ENCODE measurements at places on chromosomes 12 and 14.

- DNase-seq: no peak
Measured at GRCh38 chr12:68497702-68498101, 113.0 kb upstream of the RAP1B start.

DNA sequence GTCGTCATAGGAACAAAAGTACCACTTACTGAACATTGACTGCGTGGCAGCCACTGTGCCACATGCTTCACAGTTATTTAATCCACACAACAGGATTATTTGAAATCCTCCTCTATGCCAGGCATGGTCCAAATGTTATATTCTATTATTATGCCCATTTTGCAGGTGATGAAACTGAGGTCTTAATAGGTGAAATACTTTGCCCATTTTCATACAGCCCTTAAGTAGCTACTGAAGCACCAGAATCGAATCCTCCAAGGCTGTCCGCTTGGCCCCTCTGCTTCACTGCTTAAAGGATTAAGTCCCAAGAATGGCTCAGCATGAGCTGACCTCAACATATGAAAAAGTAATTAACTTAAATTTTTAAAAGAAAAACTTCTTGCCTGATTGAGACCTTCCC, 212.8 kb downstream of the EGLN3 start:
- no peak for DNase-seq

GRCh38 chr14:105793836-105794235, 267.5 kb downstream of the TMEM121 start:
- no peak for DNase-seq

GRCh38 chr12:130547480-130548155, 168.5 kb downstream of the RIMBP2 start:
- DNase-seq: no peak

DNA sequence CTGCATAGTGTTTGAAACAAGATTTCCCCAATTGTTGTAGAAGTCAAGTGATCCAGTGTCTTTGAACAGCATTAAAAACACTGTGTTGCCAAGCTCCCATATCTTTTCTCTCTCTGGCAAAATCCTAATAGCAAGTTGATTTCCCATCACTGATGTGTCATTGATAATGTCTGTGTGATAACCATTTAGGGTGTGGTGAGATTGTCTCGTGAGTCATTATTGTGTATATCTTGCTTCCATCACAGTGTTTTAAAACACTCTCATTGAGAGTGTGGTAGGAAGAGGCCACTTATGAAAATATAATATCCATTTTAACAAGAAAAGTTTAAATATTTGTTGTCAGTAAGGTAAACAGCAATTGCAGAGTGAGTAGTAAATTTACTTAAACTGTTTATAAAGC, 74.7 kb downstream of the PRORP start:
- DNase-seq: no peak

DNA sequence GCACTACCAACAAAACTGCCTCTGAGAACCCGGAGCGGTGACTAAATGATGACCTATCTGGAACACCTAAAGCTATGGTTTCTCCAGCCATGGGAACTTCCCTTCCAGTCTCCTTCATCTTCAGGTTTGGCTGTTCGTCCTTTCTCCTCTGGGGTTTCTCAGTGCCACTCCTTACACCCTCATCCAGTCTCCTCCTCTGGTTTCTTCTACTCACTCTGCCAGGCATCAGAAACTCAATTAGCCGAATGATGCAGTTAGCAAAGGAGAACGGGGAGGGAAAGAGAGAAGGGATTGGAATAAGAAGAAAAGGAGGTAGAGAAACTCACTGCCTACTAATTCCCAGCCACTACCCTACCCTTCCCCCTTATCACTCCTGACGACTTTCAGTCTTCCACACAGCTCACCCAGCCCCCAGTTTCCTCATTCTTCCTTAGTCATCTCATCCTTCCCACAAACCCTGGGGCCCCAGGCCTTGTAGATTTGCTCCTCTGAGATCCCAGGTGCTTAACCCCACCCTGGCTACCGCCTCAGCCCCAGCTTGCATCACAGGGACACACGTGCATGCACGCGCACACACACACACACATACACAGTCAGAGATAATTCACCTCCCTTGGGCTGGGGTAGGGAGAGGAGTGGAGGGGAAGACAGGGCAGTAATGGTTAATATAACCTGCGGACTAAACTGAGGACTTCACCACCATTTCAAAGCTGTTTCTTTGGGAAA, 13.0 kb downstream of the FGD6 start:
- no peak for DNase-seq

DNA sequence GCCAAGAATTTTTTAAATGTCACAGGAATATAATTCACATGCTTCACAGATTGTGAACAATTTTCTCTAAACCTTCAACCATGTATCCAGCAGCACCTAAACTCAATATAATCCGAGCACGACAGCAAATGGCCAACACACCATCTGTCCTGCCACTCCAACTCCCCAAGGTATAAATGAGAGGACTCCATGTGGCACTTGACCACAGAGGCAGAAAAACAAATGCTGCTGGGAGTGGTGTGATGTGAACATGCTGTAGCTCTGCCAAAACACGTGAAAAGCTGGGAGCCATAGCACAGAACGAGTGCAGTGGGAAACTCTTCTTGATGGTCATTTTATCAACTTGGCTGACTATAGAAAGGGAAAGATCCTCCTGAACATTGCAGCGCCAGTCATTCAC, 70.9 kb downstream of the LLPH start:
- no peak for DNase-seq

DNA sequence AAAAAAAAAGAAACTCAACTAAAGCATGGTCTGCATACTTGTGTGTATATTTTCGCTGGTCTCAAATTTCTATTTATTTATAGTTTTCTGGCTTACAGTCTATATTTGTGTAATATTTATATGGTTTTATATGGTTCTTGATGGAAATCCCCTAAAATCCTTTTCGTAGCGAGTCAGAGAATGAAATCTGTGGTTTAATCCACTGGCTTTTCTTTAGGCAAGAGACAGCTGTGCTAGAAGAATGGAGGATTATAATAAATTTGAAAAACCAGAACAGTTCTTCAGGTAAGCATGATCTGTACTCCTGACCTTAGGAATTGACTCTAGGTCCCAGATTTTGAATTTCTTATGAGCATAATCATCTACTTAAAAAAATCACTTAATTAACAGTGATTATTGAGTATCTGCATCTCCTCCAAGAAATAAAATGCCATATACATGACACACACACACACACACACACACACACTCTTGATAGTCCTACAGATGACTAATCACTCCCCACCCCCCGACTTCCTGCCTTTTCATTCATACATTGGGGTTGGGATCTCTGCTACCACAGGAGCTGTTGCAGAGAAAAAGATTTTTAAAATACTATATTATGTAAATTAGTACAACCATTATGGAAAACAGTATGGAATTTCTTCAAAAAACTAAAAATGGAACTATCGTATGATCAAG, 113.4 kb downstream of the CRADD start:
- no peak for DNase-seq

DNA sequence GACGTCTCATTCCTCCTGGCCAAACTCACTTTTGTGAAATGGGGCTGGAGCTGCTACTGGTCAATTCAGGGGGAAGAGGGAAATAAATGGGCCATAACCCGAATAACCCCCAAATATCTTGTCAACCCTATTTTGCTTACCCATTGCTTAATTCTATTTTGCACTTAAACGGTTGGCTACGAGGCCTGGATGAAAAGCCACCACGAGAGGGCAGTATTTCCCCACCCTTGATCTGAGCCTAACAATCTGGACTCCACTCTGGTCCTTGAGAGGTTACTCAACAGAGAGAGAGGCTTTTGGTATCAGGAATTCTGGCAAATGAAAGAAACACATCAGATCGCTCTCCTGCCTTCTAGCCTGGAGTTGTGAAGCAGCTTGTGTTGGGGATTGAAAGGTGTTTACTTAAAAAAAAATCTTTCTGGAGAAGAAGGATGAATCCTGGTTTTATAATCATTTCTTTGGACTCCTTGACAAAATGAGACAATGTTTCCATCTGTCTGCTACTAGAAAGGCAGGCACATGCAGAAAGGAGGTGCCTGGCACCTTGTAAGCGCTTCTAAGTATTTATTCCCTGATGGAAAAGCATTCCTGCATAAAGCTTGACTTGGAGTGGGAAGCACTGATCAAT, 22.4 kb upstream of the FBXO21 start:
- DNase-seq: peak; percentile 36

- DNase-seq: no peak
Measured at GRCh38 chr12:1523046-1523445, 71.3 kb downstream of the FBXL14 start.

DNA sequence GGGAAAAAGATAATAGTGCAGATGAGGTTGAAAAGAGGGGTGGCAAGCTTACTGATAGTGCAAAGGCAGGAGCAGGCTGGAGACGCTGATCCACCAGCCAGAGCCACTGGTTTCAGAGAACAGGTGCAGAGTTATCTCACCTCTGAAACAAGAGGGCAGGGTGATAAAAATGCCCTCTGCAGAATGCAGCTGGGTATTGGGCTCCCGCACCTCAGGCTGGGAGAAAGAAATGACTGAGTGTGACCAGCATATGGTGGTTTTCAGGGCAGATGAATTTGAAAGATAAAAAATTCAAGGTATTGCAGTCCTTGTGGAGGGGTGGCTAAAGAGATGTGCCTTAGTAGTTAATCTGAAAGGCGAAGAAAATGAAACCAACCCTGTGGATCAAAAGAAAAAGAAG, 2.9 kb upstream of the TMEM30B start:
- DNase-seq: no peak

DNA sequence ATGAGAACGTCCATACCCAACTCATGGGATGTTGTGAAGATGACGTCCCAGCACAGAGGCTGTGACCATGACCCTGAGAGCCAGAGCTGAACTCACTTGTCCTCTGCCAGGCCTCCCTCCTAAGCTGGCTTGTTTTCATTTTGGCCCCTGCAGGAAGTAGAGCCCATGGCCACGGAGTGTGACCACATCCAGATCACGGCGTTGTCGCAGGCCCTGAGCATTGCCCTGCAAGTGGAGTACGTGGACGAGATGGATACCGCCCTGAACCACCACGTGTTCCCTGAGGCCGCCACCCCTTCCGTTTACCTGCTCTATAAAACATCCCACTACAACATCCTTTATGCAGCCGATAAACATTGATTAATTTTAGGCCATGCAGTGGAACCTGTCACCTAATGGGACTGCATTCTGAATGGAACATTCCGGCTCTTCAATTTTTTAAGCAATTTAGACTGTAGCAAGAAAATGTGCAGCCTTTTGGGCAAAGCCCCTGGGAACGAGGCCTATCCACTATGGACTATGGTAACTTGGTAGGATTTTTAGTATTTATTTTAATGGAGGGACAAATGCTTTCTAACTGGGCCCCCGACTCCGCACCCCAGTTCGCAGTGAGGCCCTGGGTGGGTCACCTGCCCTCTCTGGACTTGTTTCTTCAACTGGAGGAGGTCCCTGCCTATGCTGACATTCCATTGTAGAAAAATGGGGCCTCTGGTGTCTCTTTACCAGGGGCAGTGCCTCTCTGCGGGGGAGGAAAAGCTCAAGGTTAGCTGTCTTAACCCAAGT, 19.6 kb downstream of the OTUB2 start:
- DNase-seq: no peak

- DNase-seq: no peak
Measured at GRCh38 chr12:13784504-13784903, 196.9 kb downstream of the GRIN2B start.

GRCh38 chr14:91173221-91173670, 59.4 kb downstream of the DGLUCY start:
- peak; percentile 72 for DNase-seq

GRCh38 chr12:52241205-52241842, 8.3 kb downstream of the KRT7 start:
- no peak for DNase-seq

GRCh38 chr12:75378354-75378753, 12.5 kb upstream of the GLIPR1L2 start:
- DNase-seq: no peak

GRCh38 chr12:90943255-90943654, 11.7 kb downstream of the CCER1 start:
- DNase-seq: no peak

DNA sequence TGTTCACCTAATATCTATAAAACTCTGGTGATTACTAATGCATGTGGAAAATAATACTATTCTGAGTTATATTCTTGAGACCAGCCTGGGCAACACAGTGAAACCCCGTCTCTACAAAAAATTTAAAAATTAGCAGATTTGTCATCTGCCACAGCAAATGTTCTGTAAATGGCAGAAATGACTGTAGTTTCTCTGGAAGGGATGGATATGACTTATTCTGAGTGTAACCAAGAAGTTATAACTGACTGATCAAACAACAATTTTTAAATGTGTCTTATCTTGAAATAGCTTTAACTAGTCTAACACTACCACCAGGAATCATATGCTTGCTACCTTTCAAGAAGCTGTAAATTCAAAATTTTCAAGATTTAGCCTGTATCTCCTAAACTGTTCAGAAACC, 88.7 kb downstream of the PLBD1 start:
- no peak for DNase-seq

DNA sequence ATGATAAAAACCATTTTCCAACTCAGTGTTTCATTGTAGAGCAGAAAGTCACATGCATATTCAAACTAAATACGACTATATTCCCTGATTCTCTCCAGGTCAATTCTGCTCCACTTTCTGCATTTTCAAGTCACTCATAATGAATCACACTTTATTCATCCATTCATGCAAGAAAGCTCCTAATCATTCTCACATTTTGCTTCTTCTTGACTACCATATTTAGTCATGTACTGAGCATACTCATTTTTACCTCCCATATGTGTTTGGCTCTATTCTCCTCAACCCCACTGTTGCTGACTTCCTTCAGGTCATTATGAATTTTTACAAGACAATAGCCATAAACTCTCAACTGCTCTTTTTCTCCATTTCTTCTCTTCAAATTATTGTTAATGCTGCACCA, 43.4 kb upstream of the PIK3C2G start:
- DNase-seq: no peak

- DNase-seq: no peak
Measured at GRCh38 chr14:85731186-85731585, 201.2 kb downstream of the FLRT2 start.

DNA sequence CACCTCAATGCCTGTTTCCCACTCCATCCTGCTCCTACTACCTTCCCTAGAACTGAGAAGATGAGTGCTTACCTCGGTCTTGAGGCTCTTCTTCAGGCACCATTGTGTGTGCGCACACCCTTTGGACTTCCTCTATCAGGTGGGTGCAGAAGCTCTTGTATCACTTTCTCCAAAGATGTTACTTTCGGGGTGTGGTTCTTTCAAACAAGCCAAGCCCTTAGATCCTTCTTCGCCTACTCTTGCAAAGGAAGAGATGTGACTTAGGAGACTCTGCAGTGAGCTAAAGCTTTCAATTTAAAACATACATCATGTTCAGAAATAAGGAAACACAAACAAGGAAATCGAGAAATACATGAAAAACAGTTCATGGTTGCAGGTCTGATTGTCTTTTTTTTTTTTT, at the start of gene CLEC4C:
Gene CLEC4C, minus strand, starts transcription at position 130 of the 400 bp plus-strand sequence. Its CDS starts 27 bp downstream, at position 103.
- no peak for DNase-seq

- no peak for DNase-seq
Measured at GRCh38 chr14:53011053-53011462, 60.2 kb upstream of the FERMT2 start.

- no peak for DNase-seq
Measured at GRCh38 chr14:38442208-38442607, 186.3 kb upstream of the CLEC14A start.

GRCh38 chr12:80040075-80040738, 59.1 kb upstream of the OTOGL start:
- DNase-seq: no peak

All from T-cell (primary cell).